ENCODE measurements at places on chromosomes 11 and 22. TPM values are rescaled to one million over a fixed set of nuclear protein-coding genes. Genes with fewer than 3 reads are reported as not detected.

Gene SORL1
- 197 TPM for total RNA-seq

Gene SMCO4
- total RNA-seq = 41.9 TPM

Gene RASSF7
- 38.1 TPM for total RNA-seq

Gene XKR3
- total RNA-seq = not detected

Gene SLC5A4
- not detected for total RNA-seq

Gene CALCA
- total RNA-seq = not detected

Gene PKP3
- not detected for total RNA-seq

Gene JAML
- 122 TPM for total RNA-seq

Gene OR5A2
- total RNA-seq = not detected

Gene ABCG4
- 0.15 TPM for total RNA-seq
